Activated T-cell treated with anti-CD3 and anti-CD28 coated beads for 1 hour (primary cell): ENCODE measurements at places on chromosomes 16 and 17.

- no peak for DNase-seq
Observed at GRCh38 chr17:5665164-5665563, 80.9 kb upstream of the NLRP1 start.

GRCh38 chr17:81171941-81172340 lies 5.9 kb upstream of the AATK start:
- no peak for DNase-seq

GRCh38 chr17:67276075-67276474 lies 31.1 kb upstream of the HELZ start:
- DNase-seq, result no peak

GRCh38 chr16:1146409-1146808 lies 6.5 kb upstream of the CACNA1H start:
- no peak for DNase-seq

- no peak for DNase-seq
Observed at GRCh38 chr16:57003439-57004386, 14.4 kb downstream of the NLRC5 start.

DNA sequence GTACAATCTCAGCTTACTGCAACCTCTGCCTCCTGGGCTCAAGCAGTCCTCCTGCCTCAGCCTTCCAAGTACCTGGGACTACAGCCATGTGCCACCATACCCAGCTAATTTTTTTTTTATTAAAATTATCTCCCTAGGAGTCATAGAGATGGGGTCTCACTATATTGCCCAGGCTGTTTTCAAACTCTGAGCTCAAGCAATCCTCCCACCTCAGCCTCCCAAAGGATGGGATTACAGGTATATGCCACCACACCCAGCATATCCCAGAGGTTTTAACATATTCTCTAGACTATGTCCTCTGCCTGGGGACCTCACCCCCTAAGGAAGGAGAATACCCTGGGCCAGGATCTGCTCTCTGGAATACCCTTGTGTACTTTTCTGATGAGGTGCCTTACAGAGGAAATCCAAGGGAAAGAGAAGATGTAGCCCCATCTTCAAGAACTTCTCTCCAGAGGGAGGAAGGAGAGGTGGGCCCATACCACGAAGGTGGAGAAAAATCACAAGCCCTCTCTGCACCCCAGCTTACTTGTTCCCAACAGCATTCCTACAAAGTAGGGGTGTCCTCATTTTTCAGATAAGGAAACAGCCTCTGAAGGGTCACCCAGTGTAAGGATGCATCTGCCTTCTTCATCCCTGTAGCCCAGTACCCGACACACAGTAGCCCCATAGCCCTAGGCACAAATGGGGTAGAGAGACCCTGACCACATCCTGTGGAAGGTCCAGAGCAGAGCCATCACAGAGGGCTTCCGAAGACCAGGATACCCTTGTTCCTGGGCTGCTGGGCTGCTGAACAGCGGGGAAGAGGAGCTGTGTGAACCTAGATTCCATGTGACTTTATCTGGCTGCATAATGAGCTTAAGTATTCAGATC lies 151.6 kb downstream of the SOCS1 start:
- no peak for DNase-seq

DNA sequence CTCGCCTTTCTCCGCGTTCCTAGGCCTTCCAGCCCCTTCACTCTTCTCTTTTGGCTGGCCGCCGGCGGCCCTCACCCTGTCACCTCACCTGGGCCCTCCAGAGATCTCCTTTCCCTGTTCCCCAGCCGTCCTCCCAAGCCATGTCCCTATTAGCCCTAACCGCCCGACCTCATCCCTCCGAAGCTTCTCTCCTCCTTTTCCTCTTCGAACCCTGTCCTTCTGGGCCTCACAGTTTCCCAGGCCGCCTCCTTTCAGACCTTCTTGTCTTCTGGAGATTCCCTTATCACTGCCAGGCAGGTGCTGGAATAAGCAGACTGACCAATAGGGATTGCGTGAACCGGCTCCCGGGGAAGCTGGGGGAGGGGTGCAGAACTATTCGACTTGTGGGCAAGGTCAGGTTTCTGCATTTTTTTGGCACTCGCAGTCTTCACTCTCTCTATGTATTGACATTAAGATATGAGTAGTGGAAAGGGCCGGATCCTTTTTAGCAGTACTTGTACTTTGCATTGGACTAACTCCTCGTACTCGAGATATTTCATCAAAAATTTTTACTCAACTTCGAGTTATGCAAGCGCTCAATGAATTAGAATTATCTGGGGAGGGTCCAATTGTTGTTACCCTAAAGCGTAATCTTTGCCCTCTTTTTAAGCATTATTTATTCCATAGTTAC lies 690 bp downstream of the RHOT1 start:
- DNase-seq, result no peak

DNA sequence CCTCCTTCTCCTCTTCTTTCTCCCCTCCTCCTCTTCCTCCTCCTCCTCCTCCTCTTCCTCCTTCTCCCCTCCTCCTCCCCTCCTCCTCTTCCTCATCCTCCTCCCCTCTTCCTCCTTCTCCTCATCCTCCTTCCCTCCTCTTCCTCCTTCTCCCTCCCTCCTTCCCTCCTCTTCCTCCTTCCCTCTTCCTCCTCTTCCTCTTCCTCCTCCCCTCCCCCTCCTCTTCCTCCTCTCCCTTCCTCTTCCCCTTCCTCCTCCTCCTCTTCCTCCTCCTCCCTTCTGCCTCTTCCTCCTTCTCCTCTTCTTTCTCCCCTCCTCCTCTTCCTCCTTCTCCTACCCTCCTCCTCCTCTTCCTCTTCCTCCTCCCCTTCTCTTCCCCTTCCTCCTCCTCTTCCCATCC lies 5.1 kb upstream of the PITPNM3 start:
- no peak for DNase-seq

DNA sequence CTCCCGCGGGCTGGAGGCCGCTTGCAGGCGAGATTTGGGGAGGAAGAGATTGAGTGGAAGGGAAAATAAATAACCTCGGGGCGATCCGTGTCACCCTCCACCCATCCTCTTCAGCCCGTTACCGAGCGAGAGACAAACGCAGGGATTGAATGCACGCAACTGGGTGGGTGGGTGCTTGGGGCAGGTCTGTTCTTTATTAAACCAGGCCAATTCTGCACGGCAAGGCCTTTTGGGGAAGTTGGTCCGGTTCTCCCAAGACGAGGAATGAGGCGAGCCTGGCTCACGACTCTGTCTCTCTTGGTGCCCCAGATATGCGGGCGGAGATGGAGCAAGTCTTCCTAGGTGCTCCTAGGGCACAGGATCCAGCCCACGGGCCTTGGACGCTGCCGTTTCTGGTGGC lies 396 bp upstream of the HOXB7 start:
- DNase-seq, result no peak
